Thoracic aorta endothelial cell (primary cell): ENCODE measurements at places on chromosomes 5 and 9. TPM values are rescaled to one million over a fixed set of nuclear protein-coding genes. Genes with fewer than 3 reads are reported as not detected.

PLEKHG4B gene
- under 0.01 TPM in 2 replicates for total RNA-seq

KCNV2 gene
- total RNA-seq = not detected in 2 replicates

SPATA24 gene
- 6.4 and 6.5 TPM in 2 replicates for total RNA-seq

EFNA5 gene
- total RNA-seq = 23.8 and 25.8 TPM in 2 replicates

SLC4A9 gene
- total RNA-seq = not detected in 2 replicates

LPAR1 gene
- under 0.01 and 0.22 TPM in 2 replicates for total RNA-seq

DNM1 gene
- 0.57 and 0.66 TPM in 2 replicates for total RNA-seq

PGM5 gene
- 0.27 and 0.93 TPM in 2 replicates for total RNA-seq

GABRA6 gene
- 0.66 and 1.1 TPM in 2 replicates for total RNA-seq
